Suppressor macrophage treated with lipopolysaccharide for 1 hour (primary cell): ENCODE measurements at places on chromosomes 1 and 21.
A peak's percentile ranks its signal among the peaks of the same experiment; 100 is the strongest.

GRCh38 chr1:98323388-98323787 lies 338.1 kb upstream of the SNX7 start:
- peak; percentile 89 for DNase-seq

DNA sequence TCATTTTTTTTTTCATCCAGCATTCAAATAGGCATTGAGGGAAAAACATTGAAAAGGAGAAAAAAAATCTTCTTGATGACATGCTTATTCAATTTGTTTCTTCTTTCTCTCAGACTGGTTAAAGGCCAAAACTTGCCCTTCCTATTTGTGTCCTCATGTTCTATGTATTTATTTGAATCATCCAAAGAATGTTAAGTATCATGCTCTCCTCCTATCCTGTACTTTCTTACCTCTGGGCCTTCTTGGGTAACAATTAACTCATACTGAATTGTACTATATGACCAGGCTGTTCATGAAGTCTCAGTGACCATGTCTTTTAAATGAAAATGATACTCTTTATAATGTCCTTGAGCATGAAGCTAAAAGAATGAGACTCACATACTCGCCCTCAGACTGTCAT lies 36.5 kb upstream of the DENND1B start:
- DNase-seq, result no peak

- no peak for DNase-seq
Observed at GRCh38 chr1:246319083-246319714, 187.9 kb downstream of the SMYD3 start.

GRCh38 chr1:74396933-74397332 lies 115.5 kb downstream of the LRRC53 start:
- DNase-seq, result no peak

GRCh38 chr1:86396498-86396890 lies 371 bp upstream of the ODF2L start:
- no peak for DNase-seq

GRCh38 chr21:23939369-23940065 lies 1667.8 kb downstream of the MRPL39 start:
- no peak for DNase-seq

DNA sequence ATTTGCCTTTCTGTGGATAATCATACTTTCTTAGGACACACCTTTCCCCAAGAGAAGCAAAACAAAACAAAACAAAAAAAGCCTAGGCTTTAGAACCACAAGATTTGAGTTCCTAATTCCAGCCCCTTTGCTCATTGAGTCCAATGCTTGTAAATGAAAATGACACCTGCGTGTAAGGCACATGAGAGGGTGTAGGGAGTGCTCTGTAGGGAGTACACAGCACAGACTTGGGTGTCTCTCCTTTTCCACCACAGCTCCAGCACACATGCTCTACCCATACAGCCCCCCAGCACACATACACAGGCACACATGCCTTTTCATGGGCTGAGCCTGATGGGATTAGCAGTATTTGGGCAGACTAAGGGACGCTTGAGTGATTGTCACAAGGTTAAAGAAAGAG lies 9.2 kb upstream of the NGF start:
- DNase-seq, result no peak
